ENCODE measurements at places on chromosomes 7 and 10.

- no peak for DNase-seq
Measured at GRCh38 chr7:40899151-40899550, 764.3 kb downstream of the SUGCT start.

- DNase-seq = no peak
Measured at GRCh38 chr7:32298408-32299132, 191.6 kb downstream of the LSM5 start.

- DNase-seq = no peak
Measured at GRCh38 chr10:135132-135600, at the start of gene ZMYND11. Gene ZMYND11, plus strand, starts transcription at chr10:135455. Its CDS starts 44,558 bp downstream, at chr10:180013.

DNA sequence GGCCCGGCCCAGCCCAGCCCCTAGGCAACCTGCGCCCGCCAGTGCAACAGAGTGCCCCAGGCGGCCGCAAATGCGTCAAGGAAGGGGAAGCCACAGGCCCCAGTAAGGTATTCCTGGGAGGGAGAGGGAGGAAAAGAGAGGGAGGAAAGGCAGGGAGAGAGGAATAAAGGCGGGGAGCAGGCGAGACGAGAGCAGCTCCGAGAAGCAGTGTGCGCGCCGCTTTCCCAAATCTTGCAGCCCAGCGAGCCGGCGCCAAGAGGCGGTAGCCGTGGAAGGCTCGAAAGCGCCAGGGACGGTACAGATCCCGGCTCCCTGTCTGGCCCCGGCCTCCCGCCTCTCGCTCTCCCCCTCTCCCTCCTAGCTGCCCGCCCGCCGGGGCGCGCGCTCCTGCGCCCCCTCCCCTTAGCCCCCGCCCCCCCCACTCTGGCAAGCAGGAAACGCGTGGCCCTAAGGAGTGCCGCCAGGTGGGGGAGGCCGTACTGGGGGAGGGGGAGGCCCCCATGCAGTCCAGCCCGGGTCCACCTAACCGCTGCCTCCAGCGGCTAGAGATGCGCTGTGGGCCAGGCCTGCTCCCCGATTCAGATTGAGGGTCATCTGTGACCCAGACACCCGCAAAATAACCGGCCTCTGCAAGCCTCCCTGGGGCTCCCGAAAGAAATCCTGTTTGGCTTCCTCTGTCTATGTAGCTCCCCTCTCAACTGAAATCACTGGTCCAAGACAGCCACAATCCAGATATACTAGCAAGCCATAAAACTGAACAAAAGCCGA, 4.3 kb downstream of the HOXA10 start:
- no peak for DNase-seq

- no peak for DNase-seq
Measured at GRCh38 chr7:67644151-67644550, 647.5 kb downstream of the TYW1 start.

GRCh38 chr7:134449680-134450079, 9.2 kb downstream of the AKR1B1 start:
- no peak for DNase-seq

GRCh38 chr10:95405655-95406054, 114.9 kb upstream of the PDLIM1 start:
- DNase-seq = no peak

DNA sequence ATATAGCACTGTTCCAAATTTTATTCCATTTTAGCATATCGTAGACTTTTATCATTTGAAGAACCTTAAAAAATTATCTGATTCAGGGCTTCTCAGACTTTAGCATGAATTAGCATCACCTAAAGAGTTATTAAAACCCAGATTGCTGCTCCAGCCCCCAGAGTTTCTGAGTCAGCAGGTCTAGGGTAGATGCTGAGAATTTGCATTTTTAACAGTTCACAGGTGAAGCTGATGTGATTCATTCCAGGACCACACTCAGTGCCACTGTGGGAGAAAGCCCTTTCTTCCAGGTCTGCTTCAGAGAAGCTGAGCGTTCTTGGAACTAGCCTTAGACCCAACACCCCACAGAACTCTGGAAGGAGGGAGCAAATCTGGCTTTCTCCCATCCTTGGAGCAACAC, 174.1 kb upstream of the YAE1 start:
- no peak for DNase-seq

DNA sequence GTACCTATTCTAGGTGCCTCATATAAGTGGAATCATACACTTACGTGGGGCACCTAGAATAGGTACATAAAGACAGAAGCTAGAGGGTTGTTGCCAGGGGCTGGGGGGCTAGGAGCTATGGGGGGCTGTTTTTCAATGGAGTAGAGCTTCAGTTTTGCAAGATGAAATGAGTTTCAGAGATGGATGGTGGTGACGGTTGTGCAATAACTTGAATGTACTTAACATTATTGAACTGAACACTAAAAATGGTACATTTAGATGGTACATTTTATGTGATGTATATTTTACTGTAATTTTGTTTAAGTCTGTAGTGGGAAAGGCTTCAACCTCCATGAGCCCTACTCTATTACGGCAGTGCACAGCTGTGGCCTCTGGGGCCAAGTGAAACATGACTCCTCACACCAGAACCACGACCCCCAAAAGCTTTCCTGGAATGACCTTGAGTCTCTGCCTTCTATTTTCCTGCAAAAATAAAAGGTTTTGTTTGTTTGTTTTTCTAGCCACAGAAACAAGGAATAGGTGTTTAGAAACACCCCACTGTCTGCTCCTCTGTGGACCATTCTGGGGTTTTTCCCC, 147.3 kb upstream of the PLXNA4 start:
- no peak for DNase-seq

GRCh38 chr7:151439855-151440798, at the start of gene CRYGN:
Gene CRYGN, minus strand, starts transcription at chr7:151440141. Its CDS starts 224 bp downstream, at chr7:151439917.
- DNase-seq = no peak

GRCh38 chr7:148893071-148893470, 9.0 kb upstream of the EZH2 start:
- DNase-seq = no peak

DNA sequence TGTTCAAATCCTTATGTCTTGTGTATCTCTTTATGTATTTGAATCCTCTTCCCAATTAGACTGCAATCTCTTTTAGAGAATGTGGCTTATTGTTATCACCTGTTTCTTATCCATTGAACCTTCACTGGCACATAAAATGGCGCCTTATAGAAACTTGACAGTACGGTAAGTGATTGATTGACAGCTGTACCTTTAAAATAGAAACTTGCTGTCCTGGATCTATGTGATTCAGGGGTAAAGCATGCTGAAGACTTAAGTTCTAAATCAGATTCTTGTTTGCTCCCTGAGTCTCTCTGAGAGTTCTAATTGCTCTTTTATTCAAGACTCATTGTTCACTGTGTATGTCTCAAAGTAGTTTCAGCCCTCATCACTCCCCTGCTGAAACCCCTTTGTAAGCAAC, 91.3 kb downstream of the CACNB2 start:
- DNase-seq = no peak

GRCh38 chr10:44387853-44388251, 3.0 kb upstream of the CXCL12 start:
- no peak for DNase-seq

GRCh38 chr7:42914009-42914408, 2.1 kb upstream of the C7orf25 start:
- no peak for DNase-seq

GRCh38 chr10:122139627-122140170, 131.4 kb upstream of the BTBD16 start:
- DNase-seq = no peak

GRCh38 chr7:112431803-112432202, 18.5 kb upstream of the IFRD1 start:
- DNase-seq = no peak

DNA sequence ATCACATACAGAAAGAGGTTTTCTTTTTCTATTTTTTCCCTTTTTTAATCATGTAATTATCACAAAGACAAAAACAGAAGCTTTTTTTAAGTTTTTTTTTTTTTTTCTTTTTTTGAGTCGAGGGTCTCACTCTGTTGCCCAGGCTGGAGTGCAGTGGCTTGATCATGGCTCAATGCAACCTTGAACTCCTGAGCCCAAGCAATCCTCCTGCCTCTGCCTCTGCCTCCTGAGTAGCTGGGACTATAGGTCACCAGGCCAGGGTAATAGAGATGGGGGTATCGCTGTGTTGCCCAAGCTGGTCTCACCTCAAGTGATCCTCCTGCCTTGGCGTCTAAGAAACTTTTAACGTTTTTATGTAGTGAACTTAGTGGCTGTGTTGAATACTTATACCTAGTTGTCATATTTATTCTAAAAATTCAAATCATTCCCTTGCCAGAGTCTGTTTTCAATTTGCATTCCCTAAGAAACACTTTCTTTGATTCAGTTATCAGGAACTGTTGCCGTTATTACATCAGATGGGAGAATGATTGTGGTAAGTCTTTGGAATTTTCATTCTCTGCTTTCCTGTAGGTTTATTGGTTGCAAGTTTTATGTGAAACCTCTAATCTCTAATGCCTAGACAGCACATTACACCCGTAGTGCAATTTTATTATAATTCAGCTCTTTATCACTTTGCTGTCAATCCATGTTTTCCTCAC, 1.3 kb downstream of the LSM8 start:
- no peak for DNase-seq

GRCh38 chr7:112138325-112138852, 67.8 kb downstream of the DOCK4 start:
- DNase-seq = no peak

GRCh38 chr10:103758294-103758681, 97.1 kb downstream of the SH3PXD2A start:
- no peak for DNase-seq

- peak; percentile 26 for DNase-seq
Measured at GRCh38 chr10:118720685-118721538, 33.9 kb downstream of the CACUL1 start.

GRCh38 chr10:3782451-3783315, 2.3 kb downstream of the KLF6 start:
- no peak for DNase-seq

DNA sequence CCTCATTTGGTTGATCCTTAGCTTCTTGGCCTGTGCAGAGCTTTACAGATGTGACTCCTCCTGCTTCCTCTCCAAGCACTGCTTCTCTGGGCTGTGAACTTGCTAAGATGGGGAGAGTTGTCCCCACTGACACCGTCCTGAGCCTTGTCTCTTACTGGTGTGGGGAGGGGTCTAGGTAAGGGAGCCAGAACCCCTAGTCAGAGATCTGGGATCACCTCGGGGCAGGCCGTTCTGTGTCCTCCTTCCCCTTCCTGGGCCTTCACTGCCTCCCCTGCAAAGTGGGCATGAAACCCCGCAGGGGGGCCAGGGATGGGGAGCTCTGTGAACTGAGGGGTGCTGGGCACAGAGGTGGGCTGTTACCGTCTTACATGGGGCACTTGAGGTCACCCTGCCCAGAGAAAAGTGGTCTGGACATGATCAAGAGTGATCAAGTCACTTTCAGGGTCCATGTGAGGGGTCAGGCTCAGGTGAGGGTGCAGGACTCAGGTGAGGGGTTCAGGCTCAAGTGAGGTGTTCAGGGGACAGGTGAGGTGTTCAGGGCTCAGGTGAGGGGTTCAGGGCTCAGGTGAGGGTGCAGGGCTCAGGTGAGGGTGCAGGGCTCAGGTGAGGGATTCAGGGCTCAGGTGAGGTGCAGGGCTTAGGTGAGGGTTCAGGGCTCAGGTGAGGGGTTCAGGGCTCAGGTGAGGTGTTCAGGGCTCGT, 86.2 kb downstream of the ADCY1 start:
- DNase-seq = no peak

GRCh38 chr7:67251986-67252558, 255.4 kb downstream of the TYW1 start:
- DNase-seq = no peak

- no peak for DNase-seq
Measured at GRCh38 chr10:67072654-67073053, 146.8 kb downstream of the LRRTM3 start.

DNA sequence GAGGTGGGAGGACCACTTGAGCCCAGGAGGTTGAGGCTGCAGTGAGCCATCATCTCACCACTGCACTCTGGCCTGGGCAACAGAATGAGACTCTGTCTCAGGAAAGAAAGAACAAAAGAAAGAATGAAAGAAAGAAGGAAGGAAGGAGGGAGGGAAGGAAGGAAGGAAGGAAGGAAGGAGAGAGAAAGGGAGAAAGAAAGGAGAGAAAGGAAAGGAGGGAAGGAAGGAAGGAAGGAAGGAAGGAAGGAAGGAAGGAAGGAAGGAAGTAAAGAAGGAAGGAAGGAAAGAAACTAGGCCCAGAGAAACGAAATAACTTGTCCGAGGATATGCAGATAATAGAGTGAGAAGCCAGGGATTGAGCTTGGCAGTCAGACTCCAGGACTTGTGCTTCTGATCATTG, 102.1 kb downstream of the SKIDA1 start:
- no peak for DNase-seq

- no peak for DNase-seq
Measured at GRCh38 chr7:99131290-99131689, 12.6 kb downstream of the SMURF1 start.

- no peak for DNase-seq
Measured at GRCh38 chr10:36621346-36621745, 504.1 kb upstream of the ANKRD30A start.

GRCh38 chr10:13994932-13995331, 335.8 kb downstream of the FRMD4A start:
- DNase-seq = no peak

- DNase-seq = no peak
Measured at GRCh38 chr7:23117841-23118240, 12.3 kb downstream of the KLHL7 start.

Data from activated CD4-positive, alpha-beta T cell treated with anti-CD3 and anti-CD28 coated beads, Interleukin-2, amount 50 U/mL, for 24 hours (primary cell).